ENCODE measurements at places on chromosomes 13 and 19. TPM values are rescaled to one million over a fixed set of nuclear protein-coding genes. Genes with fewer than 3 reads are reported as not detected.

KLK2 gene
- not detected for polyA plus RNA-seq

DNA sequence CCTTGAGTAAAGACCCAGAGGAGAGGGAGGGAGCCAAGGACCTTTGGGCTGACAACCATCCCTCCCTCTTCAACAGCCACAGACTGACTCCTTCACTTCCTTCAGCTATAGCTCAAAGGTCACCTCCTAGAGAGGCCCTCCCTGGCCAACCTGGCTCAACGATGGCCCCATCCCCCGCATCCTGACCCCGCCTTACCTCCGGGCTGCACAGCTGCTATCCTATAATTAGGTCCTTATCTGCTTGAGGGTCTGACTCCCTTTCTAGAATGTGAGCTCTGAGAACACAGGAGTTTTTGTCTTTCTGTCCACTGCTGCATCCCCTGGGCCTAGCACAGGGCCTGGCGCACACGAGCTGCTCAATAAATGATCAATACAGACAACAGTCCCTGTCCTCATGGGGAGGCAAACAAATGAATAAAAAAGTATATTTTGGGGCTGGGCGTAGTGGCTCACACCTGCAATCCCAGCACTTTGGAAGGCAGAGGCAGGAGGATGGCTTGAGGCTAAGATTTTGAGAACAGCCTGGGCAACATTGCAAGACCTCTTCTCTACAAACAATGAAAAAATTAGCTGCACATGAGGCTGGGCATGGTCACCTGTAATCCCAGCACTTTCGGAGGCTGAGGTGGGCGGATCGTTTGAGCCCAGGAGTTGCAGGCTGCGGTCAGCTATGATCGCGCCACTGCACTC lies 6.6 kb upstream of the LGALS4 start:
- no peak for DNase-seq

GRCh38 chr19:55297267-55297666 lies 13.5 kb downstream of the BRSK1 start:
- DNase-seq, result no peak

ADGRE1 gene
- polyA plus RNA-seq, result 0.40 TPM

ZNF91 gene
- 21.2 TPM for polyA plus RNA-seq

- peak; percentile 37 for DNase-seq
Observed at GRCh38 chr19:47267350-47267759, 7.3 kb upstream of the INAFM1 start.

- no peak for DNase-seq
Observed at GRCh38 chr19:52938761-52939160, 15.5 kb upstream of the ZNF888 start.

SULT2A1 gene
- polyA plus RNA-seq, result 0.12 TPM

DNA sequence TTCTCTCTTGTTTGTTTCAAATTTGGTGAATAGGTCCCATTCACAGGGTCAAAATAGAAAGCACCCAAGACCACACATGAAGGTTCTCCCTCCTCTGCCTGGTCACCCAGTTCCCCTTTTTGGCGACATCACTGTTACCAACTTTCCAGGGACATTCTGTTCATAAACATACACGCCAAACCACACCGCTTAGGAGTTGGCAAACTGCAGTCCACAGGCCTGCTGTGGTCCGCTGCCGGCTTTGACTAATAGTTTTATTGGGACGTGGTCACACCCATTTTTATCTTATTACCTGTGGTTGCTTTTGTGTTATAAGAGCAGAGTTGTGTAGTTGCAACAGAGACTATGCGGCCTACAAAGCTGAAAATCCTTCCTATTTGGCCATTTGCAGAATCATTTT lies 24.2 kb downstream of the UHRF1 start:
- DNase-seq, result no peak

- no peak for DNase-seq
Observed at GRCh38 chr19:50943074-50943828, 9.6 kb downstream of the KLK5 start.

- DNase-seq, result peak; percentile 36
Observed at GRCh38 chr13:61954092-61954491, 538.4 kb upstream of the PCDH20 start.

- DNase-seq, result no peak
Observed at GRCh38 chr13:91950803-91951202, 552.4 kb downstream of the GPC5 start.

- DNase-seq, result no peak
Observed at GRCh38 chr13:93144031-93144430, 82.6 kb upstream of the GPC6 start.

PSG5 gene
- polyA plus RNA-seq, result 0.37 TPM

GRCh38 chr13:58018865-58019264 lies 387.3 kb downstream of the PCDH17 start:
- no peak for DNase-seq

- no peak for DNase-seq
Observed at GRCh38 chr13:98332222-98332621, 155.2 kb upstream of the RNF113B start.

DNA sequence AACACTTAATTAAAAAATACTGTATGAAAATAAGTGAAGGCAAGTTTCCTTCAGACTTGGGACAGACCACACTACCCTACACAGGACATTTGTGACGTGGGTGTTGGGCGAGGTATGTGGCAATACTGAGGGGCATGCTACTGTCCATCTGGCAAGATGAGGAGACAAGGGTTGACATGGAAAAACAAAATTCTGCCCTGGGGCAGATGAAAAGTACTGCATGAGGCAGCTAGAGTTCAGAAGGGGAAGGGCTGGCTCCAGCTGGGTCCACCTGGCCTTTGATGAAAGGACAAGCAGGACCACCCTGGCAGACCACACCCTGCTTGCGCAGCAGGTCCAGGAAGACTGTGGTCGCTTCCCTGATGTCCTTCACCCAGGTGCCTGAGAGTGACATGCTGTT lies 43.2 kb downstream of the LATS2 start:
- no peak for DNase-seq

GRCh38 chr13:20137875-20138274 lies 23.0 kb downstream of the GJA3 start:
- no peak for DNase-seq

DNA sequence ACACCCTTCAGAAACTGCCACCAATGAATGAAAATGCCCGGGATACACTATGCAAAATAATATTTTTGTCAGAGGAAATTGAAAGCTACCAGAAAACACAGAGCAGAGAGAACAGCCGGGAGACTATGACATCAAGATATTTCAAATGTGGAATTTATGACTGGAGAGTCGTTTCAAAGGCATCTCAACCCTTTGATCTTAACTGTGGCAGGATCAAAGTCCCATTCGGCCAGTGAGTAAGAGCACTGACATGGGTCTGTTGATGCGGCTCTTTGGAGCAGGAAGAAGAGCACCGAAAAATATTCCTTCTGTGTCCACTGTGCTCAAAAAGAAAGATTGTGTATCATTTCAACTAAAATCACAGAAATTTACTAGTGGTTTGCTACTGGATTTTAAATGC lies 201.9 kb downstream of the RFC3 start:
- DNase-seq, result no peak

DNA sequence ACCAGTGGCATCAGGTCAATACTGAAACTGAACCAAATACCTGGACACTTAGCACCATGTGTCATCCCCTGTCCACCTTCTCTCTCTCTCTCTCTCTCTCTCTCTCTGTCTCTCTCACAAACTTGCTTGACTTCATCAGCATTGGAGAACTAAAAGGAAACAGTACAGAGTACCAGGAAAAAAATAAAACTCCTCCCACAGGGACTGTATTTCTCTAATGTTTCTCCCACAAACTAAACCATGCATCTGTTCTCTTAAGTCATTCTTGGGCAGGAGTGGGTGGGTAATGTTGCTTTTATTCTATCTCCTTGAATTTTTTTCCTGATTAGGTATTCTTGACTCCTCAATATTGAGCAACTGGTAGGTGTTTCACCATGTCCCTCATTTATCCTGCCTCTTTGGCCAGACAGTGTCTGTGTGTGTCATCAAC lies 112.9 kb upstream of the CACNA1A start:
- no peak for DNase-seq
